MM.1S (cell line): ENCODE measurements at places on chromosomes 7 and 10.
A peak's percentile ranks its signal among the peaks of the same experiment; 100 is the strongest.

- no peak for DNase-seq
These were observed 8.9 kb upstream of the TRIM8 start for GRCh38 chr10:102635377-102635776.

GRCh38 chr7:92178928-92179924 is at the start of gene LRRD1:
TSS of gene LRRD1 (minus strand) at chr7:92179142. CDS start at chr7:92165202, 13,940 bp downstream.
- peak; percentile 88 for DNase-seq

DNA sequence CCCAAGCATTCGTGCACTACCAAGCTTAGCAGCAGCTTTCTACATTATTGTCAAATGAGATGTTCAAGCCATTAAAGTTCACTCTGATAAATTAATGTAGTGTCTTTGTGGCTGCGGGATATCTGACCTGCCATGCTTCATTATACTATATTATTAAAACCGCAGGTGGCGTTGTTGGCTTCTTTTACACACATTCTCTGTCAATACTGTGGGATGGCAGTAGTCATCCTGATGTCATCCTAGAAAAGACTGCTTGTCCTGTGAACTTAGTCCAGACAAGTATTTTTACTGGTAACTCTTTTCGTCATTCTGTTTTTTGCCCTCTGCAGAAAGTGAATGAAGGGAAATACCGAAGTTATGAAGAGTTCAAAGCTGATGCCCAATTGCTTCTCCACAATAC is 103.9 kb downstream of the ZMYND11 start:
- no peak for DNase-seq

DNA sequence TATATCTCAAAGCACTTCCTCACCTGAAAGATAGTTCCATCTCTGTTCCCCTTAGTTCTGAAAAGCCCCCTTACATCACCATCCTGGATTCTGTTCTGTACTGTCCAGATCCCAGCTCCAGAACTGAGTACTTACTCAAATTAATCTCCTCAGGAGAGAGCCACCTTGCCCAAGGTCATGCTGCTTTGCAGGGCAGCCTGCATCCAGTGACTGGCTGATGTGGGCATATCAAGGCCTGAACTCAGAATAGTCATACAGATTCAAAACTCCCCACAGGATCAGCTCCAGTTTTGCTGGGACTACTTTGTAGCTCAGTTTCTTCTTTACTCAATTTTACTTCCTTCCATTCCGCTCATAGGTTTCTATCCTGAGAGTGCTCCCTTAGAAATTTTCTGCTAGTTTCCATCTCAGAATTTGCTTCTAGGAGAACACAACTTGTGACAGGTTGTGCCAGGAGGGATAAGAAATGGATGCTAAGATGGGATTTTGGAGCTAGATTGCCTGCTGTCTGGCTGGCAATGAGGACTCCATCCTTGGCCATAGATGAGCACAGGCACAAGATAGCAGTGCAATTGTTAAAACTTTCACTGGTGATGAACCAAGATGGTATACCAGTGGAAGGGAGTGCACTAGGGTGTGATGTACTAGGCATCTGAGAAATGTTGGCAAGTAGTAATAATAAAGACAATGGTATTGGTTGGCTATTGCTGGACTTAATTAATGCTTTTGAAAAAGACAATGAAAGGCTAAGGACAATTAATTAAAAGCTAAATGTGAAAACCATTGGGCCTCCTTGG is 17.3 kb downstream of the SRGN start:
- DNase-seq = no peak

GRCh38 chr7:111878785-111879184 is 316.5 kb upstream of the IMMP2L start:
- DNase-seq = no peak

DNA sequence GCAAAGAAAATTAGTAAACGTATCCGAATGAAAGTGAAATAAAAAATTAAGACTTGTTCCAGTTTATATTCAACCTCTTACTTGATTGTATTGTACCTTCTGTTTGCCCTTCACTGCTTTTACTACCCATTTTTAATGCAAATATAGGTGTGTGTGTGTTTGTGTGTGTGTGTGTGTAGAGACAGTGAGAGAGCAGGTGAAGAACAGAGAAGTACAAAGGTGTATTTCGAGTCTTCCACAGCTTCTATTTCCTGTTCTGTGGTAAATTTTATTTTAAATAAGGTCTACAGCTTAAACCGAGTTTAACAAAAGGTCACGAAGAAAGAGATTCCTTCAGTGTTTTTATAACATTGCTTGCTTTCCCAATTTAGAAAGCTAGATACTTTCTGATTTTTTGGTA is 12.7 kb upstream of the SVIL start:
- peak; percentile 50 for DNase-seq

DNA sequence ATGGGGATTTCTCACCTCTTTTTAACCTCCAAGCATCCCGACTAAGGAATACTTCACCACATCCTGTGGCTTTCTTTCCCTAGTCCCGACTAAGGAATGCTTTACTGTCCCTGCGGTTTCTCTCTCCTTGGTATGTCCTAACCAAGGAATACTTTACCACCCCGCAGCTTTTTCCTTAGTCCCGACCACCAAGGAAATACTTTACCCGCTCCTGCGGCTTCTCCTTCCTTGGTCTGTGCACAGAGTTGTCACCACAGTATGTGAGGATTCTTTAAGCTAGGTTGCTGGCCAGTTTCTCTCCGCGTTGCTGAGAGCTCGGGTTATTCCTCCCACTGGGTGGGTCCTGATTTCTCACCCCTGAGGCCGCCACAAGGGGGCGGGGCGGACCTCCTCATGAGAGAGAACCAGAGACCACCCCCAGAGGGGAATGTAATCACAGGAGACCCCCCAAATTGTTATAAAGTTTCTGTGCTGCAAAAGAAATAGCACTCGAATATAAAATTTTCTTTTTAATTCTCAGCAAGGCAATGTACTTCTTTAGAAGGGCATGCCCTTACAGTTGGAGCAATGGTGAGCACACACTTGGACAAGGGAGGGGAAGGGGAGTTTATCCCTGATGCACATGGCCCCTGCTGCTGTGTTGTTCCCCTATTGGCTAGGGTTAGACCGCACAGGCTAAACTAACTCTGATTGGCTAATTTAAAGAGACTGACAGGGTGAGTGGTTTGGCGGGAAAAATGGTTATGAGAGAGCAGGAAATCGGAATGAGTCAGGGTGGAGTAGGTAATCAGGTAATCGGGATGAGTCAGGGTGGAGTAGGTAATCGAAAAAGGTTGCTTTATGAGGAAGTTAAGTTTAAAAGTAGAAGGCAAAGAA is 12.8 kb downstream of the SUGCT start:
- DNase-seq = no peak

GRCh38 chr10:79239275-79239779 is 107.9 kb upstream of the PPIF start:
- DNase-seq = no peak

DNA sequence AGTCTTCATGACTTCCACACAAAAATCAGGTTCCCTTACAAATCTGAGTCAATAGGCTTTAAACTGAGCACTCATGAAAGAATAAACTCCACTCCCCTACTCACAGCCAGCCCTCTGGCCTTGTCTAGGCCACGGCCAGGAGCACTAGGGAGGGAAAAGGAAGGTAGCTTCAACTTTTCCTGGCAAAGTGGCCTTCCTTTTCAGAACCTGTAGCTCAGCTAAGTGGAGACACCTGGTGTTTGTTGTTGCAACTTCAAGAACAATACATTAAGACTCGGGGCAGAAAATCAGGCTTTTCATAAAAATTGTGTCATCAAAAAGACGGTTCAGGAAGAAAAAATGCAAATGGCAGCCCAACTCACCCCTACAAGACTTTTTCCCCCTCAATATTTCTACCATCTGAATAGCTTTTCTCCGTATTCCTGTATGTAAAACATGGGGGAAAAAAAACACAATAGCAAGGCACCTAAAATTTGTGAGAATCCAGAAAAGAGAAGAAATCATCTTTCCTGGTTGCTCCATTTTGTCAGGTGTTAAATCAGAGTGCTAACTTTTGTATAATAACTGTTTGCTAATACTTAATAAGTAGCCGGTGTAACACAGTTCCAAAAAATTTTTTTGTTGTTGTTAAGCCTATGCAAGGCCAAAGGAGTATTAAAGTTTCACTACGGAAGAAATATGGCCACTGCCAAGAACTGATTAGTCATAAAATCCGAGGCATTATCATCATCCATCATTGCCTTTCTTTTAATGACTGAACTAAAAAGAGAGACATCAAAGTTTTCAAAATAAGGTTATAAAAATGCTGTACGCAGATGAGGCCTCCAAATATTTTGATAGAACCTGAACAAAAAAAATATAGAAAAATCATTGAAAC is 66.2 kb upstream of the ARID5B start:
- DNase-seq = peak; percentile 49

DNA sequence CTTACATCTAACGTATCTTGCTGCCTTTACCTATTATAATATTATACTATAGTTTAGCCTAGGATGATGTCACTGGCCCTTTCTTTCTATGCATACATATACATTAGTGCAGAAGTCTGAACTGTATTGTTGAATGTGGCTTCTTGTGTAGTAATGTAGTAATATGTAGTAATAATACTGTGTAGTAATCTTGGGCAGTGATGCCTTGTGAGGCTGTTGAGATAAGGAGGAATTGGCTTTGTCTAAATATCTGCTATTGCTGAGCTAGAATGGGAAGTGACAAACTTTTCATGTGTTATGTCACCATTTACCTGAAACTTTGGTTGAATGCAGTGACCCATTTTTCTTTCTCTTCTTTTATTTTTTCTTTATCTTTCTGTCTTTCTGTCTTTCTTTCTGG is 11.0 kb downstream of the GLCCI1 start:
- DNase-seq = no peak

GRCh38 chr10:133465191-133465949 is 11.6 kb downstream of the SCART1 start:
- no peak for DNase-seq

- no peak for DNase-seq
These were observed 2.0 kb downstream of the CALY start for GRCh38 chr10:133334503-133335245.

DNA sequence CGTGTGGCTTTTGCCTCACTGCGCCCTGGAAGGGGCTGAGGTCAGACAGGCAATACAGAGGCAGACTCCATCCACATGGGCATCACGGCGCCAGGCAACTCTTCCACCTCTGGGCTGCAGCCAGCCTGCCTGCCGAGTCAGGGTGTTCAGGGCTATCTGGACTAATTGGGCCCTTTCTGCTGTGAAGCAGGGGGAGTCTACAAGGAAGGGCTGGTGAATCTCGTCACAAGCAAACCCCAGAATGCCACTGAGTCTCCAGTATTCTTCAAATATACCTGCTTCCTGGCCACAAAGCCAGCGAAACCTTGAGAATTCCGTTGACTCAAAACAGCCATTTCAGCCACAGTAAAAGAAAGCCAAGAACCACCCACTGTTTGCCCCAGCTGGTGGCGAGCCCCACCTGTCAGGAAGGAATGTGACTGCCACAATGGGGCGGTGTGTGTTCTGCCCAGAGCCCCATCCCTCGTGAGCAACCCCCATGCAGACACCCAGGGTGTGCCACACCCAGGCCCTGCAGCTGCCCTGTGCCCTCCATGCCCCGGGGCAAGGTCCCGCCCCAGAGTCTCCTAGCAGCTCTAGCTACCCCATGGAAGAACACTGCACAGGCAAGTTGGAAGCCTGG is 117.3 kb downstream of the FAM53B start:
- DNase-seq = peak; percentile 79

DNA sequence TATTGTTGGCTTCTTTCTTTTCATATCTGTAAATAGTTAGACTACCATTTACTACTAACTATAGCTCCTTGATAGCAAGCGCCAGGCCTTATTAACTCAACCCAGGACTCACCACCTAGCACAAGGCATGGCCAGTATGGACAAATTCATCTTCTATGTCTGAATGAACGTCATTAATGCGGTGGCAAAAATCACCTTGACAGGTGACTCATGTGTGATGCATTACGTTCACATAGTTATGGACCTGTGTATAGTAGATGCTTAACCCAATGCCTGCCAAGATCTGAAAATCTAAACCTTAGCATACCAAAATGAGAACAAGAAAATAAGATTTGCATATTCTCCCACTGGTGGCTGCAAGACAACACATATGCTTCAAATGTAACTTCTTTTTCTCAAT is 300.8 kb downstream of the PARD3 start:
- no peak for DNase-seq

GRCh38 chr10:132541601-132542011 is 4.0 kb downstream of the INPP5A start:
- no peak for DNase-seq

- DNase-seq = no peak
These were observed 47.6 kb downstream of the STEAP1B start for GRCh38 chr7:22452142-22452959.

DNA sequence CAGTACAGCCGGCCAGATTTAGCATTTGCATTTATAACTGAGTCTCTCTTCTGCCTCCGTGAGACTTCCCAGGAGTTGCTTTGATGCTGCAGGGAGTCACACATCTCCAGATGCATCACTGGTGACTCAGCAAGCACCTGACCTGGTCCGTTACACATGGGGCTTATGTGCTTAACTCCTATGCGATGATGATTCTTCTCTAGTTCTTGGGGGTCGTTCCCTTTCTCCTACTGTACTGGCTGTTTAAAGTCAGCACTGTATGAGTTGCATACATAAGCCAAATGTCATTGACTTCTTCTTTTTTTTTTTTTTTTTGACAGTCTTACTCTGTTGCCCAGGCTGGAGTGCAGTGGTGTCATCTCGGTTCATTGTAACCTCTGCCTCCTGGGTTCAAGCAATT is 13.0 kb upstream of the AKR1E2 start:
- DNase-seq = no peak

- no peak for DNase-seq
These were observed 43.8 kb upstream of the CSTF2T start for GRCh38 chr10:51743146-51743545.

GRCh38 chr7:67100956-67101361 is 104.3 kb downstream of the TYW1 start:
- DNase-seq = no peak

DNA sequence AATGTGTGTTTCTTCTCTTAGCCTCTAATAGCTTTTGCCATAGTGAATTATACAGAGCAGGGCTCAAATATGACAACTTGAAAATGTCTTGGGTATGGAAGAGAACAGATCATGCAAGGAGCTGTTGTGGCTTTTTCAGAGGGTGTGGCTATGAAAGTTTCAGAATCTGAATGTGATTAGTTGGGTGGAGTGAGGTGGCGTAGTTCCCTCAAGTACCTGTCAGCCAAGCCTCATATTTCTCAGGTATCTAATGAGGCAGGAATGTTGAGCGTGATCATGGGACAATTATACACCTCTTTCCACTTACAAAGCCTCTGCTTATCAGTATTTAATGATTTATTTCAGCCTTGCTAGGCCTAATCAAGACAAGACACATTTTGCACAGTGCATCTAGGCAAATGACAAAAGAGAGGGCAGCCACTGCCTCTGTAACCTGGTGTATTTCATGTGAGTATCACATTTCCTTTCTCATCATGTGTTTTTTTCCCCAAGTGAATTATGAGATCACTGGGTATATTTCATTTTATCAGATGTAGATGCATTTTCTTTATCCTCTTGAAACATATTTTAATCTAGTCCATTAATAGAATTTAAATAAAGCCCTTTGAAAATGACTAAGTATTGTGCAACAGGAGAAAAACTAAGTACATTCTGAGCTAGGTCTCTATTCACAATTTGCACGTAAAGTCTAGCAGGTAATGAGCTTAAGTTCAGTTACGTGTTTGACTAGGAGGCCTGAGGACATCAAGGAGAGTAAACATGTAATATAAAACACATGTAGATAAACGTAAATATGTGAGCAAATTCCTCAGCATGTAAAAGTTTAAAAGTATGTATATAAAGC is 644.4 kb upstream of the IGFBP3 start:
- DNase-seq = no peak
